ENCODE measurements at places on chromosomes 11 and 22.

DNA sequence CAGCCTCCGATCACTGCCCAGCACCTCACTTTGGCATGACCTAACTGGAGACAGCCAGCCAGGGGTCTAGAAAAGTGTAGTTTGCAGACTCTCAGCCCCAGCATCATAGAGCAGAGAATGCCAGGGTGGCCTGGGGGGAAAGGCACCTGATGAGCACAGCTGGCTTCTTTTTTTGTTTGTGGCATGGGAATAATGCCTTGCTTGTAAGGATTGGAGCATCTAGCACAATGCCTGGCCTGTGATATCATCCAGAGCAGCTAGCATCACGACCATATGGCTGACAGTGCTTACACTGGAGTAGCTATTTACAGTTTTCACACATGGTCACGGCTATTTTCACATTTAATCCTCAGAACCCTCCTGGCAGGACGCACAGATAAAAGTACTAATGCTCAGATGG, 594.8 kb upstream of the B3GAT1 start:
- no peak for DNase-seq

GRCh38 chr11:127379686-127380085, 379.1 kb upstream of the KIRREL3 start:
- DNase-seq: no peak

- DNase-seq: no peak
Observed at GRCh38 chr11:115321605-115322289, 182.5 kb downstream of the CADM1 start.

GRCh38 chr11:61609980-61610366, 29.1 kb upstream of the SYT7 start:
- DNase-seq: no peak

DNA sequence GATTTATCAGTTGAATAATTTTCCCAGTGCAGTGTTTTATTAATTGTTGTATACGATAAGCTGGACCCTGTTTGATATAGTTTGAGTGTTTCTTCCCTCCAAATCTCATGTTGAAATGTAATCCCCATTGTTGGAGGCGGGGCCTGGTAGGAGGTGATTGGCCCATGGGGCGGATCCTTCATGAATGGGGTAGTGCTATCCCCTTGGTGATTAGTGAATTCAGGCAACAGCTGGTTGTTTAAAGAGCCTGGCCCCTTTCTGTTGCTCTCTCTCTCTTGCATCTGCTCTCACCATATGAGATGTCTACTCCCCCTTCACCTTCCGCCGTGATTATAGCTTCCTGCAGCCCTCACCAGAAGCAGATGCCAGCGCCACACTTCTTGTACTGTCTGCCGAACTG, 1.5 kb downstream of the OR5A1 start:
- DNase-seq: no peak

GRCh38 chr22:23837911-23838680, 710 bp downstream of the DERL3 start:
- DNase-seq: no peak

- no peak for DNase-seq
Observed at GRCh38 chr22:20147237-20147988, 3.4 kb downstream of the CCDC188 start.

DNA sequence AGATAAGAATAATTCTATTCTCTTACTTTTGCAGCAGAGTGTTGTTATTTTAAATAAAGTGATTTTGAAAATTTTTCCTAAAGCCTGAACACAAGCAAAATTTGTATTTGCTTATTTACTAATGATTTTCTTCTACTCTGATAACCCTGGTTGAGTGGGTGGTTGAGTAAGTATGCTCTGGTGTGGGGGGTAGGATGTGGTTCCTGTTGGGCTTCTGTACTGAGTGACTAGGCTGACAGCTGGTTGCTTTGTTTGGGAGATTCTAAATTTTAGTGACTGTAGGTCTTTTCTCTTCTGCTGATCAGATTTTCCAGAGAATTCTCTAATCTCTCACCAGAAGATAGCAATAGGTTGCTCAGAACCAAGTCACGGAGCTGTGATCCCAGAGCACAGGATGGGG, 61.6 kb downstream of the METTL15 start:
- DNase-seq: no peak

DNA sequence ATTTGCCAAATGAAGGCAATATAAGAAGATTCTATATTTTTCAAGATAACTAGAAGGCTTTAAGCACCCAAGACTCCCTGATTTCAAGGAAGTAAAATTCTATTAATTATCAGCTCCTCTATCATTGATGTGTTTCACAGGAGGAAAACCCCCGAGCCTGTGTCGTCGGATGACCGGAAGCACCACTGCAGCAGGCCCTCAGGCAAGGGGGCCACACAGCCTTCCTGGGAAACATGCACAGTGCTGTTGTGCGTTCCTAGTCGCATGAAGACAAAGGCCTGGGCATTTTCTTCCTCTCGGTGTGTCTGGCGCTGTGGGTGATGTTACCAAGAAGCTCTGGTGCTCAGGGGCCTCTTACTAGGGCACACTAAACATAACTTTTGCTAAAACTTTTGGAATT, 16.4 kb downstream of the CLTCL1 start:
- DNase-seq: no peak

DNA sequence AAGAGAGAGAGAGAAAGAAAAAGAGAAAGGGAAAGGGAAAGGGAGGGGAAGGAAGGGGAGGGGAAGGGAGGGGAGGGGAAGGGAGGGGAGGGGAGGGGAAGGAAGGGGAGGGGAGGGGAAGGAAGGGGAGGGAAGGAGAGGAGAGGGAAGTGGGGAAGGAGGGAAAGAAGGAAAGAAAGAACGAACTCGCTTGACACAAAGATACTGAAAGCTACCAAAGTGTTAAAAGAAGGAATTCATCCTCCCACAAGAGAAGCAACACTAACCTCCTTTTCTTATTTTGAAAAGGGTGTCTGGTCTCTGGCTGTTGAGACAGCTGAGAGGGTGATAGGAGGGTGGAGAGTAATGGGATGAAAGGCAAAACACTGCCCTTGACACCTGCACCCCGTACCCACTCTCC, 172.6 kb downstream of the SHANK2 start:
- no peak for DNase-seq

GRCh38 chr22:25555586-25555985, 8.9 kb upstream of the GRK3 start:
- no peak for DNase-seq

DNA sequence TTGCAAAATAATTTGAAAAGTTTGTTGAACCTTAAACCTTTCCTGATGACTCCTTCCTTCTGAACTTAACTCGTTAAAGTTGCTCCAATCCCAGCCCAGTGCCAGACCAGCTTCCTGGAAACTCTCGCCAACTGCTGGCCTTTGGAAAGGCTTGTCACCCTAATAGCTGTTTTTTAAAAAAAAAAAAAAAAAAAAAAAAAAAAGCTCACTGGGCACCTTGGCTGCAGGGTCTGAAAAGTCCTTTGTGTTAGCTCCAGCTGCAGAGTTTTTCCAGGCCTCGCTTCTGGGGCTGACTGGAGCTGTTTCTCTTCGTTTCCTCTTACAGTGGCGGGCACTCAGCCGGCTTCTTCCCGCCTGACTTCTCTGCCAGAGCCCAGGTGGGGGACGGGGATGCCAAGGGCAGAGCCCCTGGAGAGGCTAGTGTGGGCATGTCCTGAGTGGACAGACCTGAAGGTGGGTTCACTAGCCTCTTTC, 25.1 kb downstream of the KCNQ1OT1 start:
- DNase-seq: no peak

GRCh38 chr11:119788911-119789560, 60.0 kb upstream of the NECTIN1 start:
- no peak for DNase-seq

- DNase-seq: no peak
Observed at GRCh38 chr11:100769165-100769564, 82.1 kb downstream of the ARHGAP42 start.

DNA sequence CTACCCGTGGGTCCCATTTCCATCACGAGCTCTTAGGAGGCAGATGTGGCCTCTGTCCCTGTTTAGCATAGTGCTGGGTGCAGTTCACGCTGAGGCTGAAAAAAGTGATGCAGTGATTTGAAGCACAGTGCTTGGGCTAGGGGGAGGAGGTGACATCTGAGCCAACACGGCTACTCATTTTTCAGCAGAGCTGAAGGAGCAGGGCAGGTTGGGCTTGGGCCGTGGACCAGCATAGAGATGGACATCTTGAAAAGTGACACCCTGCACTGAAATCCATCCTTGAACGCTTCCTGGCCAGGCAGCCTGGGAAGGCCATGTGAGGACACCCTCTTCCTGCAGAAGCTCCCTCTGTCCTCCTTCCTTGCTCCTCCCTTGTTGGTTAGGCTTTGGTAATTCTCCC, 66.4 kb downstream of the ADAMTS15 start:
- DNase-seq: no peak

- DNase-seq: no peak
Observed at GRCh38 chr22:23608583-23608982, 23.5 kb downstream of the DRICH1 start.

- no peak for DNase-seq
Observed at GRCh38 chr22:41526226-41526829, 17.9 kb downstream of the POLR3H start.

DNA sequence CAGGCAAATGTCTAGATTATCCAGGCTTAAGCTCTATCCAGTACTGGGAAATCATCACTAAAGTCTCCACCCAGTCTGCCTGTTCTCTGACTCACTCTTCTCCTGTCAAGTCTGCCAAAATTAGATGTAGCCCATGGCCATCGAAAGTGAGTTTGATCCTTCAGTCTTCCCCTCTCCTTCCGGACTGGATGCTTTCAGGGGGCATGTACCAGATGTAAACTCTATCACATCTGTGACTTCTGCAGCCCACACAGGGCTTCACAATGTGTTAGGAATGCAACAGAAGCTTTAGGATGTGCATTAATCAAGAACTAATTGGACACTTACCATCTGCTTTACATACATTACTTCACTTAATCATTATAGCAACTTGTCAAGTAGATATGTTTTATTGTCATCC, 12.3 kb downstream of the ME3 start:
- DNase-seq: no peak

GRCh38 chr22:19495562-19496323, 16.0 kb downstream of the CDC45 start:
- no peak for DNase-seq

DNA sequence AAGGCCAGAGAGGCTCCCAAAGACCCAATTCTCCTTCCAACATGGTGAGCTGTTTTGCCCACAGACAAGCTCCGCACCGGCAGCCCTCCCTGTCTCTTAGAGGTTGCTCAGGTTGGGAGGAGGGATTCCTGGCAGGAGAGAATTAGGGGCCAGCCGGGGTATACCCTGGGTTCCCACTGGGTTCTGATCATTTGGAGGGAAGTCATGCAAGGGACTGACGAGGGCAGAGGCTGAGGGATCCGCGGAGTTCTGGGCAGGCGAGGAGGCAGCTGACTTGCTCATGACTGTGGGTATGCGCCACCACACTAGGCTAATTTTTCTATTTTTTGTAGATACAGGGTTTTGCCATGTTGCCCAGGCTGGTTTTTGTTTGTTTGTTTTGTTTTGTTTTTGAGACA, 4.6 kb downstream of the ST3GAL4 start:
- DNase-seq: no peak

DNA sequence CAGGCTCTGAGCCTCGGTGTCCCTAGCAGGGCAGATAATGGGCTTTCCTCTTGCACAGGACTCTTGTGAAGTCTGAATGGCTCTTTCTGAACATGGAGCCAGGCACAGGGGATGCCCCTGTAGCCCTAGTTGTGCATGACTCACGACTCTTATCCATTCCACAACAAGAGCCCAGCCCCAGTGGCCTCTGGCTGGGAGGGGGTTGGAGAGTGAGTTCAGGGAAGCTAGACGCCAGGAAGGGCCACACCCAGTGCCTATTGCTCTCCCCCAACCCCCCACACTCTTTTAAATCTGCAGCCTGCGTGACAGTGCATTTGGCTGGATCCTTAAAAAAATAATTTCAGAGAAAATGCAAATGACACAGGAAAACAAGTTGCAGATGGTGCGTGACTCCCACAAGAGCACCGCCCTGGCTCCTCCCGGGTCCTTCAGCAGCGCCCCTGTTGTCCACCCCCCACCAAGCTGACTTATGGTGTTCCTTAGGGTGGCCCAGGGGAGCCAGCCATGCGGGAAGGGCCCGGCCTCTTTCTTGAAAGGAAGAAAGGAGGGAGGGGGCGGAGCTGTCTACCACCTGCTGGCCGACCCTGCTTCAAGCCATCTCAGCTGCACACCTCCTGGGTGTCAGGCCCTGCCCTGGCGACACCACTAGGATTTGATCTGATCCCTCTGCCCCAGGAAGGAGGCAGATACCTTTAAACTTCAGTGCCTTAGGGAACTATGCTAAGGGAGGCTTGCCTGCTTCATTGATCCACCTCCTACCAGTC, 74.7 kb downstream of the MN1 start:
- peak; percentile 56 for DNase-seq

DNA sequence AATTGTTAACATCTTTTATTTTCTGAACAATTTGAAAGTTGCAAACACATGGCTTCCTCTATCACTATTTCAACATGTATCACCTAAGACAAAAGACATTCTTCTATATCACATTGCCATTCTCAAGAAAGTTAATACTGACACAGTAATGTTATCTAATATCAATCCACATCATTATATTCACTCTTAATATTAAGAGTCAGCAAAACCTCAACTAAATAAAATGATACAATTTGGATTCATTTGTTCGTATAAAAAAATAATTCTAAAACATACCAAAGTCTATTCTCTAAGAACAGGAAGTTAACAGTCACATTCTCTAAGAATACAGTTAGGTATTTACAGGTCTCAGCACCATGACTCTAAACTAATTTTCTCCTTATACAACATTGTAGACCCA, 52.0 kb downstream of the ABTB2 start:
- DNase-seq: no peak

GRCh38 chr22:46841522-46841921, 79.1 kb downstream of the TBC1D22A start:
- DNase-seq: no peak

GRCh38 chr11:65183201-65183891, 1.6 kb downstream of the CAPN1 start:
- DNase-seq: no peak

DNA sequence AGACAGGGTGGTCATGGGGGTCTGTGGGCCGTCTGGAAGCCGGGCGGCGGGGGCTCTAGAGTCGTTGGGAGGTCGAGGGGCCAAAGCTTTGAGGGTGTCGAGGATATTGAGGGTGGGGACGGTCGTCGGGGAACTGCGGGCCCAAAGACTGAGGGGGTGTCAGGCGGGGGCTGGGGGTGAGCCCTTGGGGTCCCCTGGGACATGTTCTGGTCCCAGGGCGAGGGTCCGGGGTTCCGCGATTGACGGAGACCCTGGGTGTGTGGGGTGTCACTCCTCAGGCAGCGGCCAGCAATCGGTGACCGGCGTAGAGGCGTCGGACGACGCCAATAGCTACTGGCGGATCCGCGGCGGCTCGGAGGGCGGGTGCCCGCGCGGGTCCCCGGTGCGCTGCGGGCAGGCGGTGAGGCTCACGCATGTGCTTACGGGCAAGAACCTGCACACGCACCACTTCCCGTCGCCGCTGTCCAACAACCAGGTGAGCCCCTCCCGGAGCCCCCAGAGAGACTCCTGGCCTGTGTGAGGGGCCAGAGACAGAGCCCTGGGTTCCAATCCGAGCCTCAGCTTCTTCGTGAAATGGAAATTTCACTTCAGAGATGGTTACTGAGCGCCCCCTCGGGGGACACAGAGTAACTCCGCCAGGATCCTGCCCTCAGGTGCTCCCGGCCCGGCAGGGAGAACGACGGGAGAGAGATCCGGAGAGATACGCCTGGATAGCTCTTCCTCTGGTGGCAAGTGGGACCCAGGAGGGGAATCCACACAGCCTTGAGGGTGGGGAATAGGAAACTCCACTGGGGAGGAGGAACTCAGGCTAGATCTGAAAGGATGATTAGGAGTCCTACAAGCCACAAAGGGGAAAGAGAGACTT, 714 bp downstream of the SDF2L1 start:
- DNase-seq: no peak

- DNase-seq: no peak
Observed at GRCh38 chr11:104843150-104843836, 55.0 kb downstream of the CASP12 start.
